ENCODE measurements at places on chromosomes 16 and 17. TPM values are rescaled to one million over a fixed set of nuclear protein-coding genes. Genes with fewer than 3 reads are reported as not detected.

Gene FBXO39
- total RNA-seq, result not detected

Gene CDH16
- 0.72 TPM for total RNA-seq

Gene VASN
- 4.1 TPM for total RNA-seq

Gene LLGL2
- total RNA-seq, result 401 TPM

Gene RDM1
- total RNA-seq, result 0.66 TPM

Gene MRPL38
- total RNA-seq, result 88.6 TPM

DNA sequence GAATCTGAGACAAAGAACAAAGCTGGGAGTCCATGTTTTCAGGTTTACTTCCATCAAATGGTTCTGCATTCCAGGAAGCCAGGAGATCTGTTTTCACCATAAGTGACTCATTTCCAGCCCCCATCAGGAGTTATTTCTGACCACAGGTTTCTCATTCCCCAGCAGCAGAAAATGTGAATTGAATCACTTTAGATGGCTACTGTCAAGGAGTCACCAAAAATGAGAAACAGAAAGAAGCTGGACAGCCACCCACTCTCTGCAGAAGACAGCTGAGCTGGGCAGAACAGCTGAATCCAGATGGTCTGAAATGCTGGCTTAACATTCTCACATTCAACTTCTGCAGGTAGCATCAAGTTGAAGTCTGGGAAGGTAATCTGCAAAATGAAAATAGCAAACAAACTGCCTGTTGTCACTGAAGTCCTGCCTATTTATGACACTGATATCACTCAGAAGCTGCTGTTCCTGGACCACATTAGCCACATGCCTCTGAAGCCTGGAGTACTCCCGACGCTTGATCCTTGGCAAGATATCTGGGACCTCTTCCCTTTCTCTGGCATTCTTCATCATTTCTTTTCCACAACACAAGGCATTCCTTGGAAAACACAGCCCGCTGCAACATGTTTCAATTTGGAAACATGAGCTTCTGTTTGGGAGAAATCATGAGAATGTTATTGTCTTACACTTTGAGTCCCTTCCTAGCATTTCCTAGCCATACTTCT, 15.3 kb downstream of the CCL11 start:
- no peaks in the 10 kb centered on the region for H3K36me3 ChIP-seq
- no peaks in the 10 kb centered on the region for H3K27me3 ChIP-seq
- H3K4me1 ChIP-seq, result no peaks in the 10 kb centered on the region

DNA sequence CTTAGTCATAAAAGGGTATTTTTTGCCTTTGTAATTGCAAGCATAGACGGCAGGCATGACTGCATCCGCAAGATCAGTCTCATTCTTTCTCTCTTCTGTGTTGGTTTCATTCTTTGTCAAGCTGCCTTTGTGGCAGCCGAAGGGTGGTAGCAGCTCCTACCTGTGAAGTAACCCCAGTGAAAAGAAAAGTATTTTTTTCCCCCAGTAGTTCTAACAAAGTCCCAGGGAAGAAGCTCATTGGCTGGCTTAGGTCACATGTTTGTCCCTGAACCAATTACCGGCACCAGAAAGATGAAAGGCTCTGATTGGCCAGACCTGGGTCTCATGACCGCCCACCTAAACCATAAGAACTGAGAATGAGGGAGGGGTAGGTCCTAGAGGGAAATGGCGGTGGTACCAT, 110.7 kb downstream of the RAP1GAP2 start:
- H3K4me3 ChIP-seq, result no peak overlapping the region
- no peaks in the 10 kb centered on the region for H3K27me3 ChIP-seq
- H3K27ac ChIP-seq, result no peak overlapping the region
- no peaks in the 10 kb centered on the region for H3K36me3 ChIP-seq
- no peaks in the 10 kb centered on the region for H3K4me1 ChIP-seq
- DNase-seq, result no peak

DNA sequence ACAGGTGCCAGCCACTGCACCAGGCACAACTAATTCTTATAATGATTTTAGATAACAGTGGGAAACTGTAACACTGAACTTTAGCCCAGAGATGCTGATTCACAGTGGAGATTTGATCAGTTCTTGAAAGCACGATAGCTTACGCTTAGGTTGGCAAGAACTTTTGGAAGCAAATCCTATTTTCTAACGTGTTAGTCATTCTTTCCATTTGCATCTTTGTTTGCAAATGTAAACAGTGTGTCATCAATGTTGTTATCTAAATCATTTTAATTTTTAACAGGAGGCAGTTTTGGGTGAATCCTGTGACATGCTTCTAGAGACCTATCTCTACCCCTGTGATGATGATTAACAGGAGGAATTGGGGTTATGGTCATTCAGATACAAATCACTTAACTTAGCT, 35.7 kb upstream of the GNA13 start:
- H3K27ac ChIP-seq, result peak overlapping the region; percentile 29
- H3K36me3 ChIP-seq, result no peaks in the 10 kb centered on the region
- no peaks in the 10 kb centered on the region for H3K27me3 ChIP-seq
- no peak overlapping the region for H3K4me3 ChIP-seq
- DNase-seq, result no peak
- H3K4me1 ChIP-seq, result no peaks in the 10 kb centered on the region

DNA sequence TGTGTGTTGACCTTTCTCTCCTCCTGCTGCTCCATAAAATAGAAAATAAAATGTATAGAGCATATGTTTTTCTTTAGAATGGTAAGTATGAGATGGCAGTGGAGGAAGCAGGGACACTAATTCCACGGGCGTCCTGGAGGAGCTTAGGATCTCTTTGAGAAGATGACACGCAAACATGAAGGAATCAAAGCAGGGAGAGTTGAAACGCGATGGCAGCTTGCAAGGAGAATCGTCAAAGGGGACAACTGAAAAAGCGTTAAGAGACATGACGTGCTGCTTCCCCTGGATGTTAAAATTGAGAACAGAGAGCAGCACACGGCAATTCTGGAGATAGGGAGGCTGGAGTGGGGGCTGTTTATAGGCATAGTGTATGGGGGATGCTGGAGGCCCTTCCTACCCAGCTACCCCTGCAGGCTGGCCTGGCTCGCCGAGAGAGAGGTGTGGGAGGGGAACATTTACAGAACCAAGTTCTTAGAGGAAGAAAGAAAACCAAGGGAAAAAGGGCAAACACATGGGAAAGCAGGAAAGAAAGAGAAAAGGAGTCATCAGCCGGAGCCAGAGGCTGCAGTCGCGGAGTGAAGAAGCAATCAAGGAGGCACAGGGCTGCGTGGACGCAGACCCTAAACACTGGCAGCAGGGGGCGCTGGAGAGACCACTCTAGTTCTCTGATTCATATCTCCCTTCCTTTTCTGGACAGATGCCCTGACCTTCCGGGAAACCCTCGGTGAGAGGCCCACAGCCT, 55.8 kb downstream of the MYH13 start:
- no peaks in the 10 kb centered on the region for H3K27me3 ChIP-seq
- no peak overlapping the region for H3K27ac ChIP-seq
- no peaks in the 10 kb centered on the region for H3K36me3 ChIP-seq
- no peak overlapping the region for H3K4me3 ChIP-seq
- peak; percentile 71 for DNase-seq
- H3K4me1 ChIP-seq, result no peaks in the 10 kb centered on the region

DNA sequence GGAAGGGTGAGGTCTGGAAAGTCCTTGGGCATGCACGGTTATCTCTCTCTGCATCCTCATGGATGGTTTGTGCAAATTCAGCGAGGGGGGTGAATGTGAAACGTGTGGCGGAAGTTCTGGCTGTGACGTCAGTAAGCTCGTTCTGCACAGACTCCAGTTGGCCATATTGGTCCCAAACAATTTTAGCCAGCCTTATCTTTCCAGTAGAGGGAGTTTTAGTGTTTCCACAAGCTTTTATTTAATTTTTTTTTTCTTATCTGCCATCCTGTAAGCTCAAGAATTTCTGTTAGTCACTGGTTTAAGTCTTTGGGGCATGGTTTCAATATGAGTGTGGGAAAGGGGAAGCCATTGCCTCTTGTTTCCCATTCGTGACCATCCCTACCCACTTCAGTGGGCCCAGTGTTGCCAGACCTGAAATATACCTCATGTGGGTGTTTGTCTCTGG, 39.0 kb downstream of the HLF start:
- DNase-seq, result no peak
- no peak overlapping the region for H3K27ac ChIP-seq
- no peaks in the 10 kb centered on the region for H3K27me3 ChIP-seq
- H3K36me3 ChIP-seq, result no peaks in the 10 kb centered on the region
- H3K4me1 ChIP-seq, result no peaks in the 10 kb centered on the region
- no peak overlapping the region for H3K4me3 ChIP-seq

DNA sequence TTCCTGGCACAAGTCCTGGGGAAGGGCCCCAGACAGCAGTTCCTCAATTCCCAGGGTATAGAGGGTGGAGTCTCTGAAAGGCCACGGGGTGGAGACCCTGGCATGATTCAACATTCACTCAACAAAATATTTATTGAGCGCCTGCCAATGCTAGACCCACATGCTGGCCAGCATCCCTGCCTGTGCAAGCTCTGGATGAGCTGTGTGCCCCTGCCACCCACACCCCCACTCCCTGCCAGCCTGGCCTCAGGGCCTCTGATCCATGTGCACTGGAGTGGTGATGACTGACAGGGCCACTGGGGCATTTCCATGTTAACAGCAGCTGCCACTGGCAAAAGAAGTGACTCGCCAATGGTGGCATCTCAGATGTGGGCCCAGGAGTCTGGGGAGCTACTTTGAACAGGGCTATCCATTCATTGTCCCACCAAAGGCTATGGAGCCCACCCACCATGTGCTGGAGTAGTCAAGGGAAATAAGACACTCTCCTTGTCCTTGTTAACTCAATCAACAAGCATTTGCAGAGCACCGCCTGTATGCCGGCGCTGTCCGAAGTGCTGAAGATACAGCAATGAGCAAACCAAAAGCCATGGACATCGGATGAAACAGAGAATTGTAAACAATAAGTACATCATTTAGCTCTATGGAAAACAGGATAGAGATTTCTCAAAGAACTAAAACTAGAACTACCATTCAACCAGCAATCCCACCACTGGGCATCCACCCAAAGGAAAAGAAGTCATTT, 3.0 kb upstream of the PRSS22 start:
- H3K27ac ChIP-seq, result no peak overlapping the region
- H3K4me3 ChIP-seq, result no peak overlapping the region
- H3K4me1 ChIP-seq, result no peaks in the 10 kb centered on the region
- H3K27me3 ChIP-seq, result peaks cover 5% of the 10 kb centered on the region
- DNase-seq, result no peak
- H3K36me3 ChIP-seq, result no peaks in the 10 kb centered on the region

DNA sequence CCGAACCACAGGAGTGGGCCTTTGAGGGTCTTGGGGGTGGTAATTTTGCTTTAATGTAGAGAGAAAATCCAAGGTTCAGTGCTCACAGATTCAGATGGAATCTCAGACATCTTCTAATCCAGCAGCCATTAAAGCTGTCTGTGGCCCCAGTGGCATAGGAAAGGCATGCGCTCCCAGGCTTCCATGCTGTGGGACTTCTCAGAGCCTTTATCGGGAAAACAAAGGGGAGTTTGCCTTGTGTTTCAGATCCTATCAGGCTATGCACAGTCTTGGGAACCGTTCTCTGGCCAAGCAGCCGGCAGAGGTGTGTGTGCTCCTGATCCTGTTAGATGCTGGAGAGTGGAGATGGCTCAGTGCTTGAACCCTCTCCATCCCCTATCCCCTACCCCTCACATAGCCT, 7.8 kb downstream of the ADGRG1 start:
- no peaks in the 10 kb centered on the region for H3K27me3 ChIP-seq
- H3K4me3 ChIP-seq, result no peak overlapping the region
- H3K4me1 ChIP-seq, result peaks cover 13% of the 10 kb centered on the region

- H3K27ac ChIP-seq, result peak overlapping the region; percentile 54
- H3K4me3 ChIP-seq, result no peak overlapping the region
- DNase-seq, result no peak
- no peaks in the 10 kb centered on the region for H3K36me3 ChIP-seq
Measured at GRCh38 chr17:58383892-58384462, 32.0 kb upstream of the SUPT4H1 start.

DNA sequence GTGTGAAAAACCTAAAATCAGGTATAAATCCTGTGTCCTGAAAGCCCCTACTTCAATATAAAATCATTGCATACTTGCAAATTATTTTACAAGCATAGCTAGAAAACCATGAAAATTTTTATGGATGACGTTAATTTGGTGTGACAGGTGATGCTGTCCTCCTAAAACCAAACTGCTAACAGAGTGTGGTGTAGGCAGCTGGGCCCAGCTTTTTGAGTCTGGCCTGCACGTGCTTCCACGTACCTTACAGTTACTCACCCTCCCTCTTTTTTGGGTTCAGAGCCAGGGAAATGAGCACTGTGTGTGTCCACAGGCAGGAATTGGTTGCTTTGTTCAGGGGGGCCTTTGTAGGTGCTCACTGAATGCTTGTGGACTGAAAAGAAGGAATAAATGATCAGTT, 36.4 kb downstream of the CLEC16A start:
- DNase-seq, result no peak
- H3K27ac ChIP-seq, result no peak overlapping the region
- H3K4me3 ChIP-seq, result no peak overlapping the region
- H3K4me1 ChIP-seq, result no peaks in the 10 kb centered on the region

GRCh38 chr16:57529391-57530103, 6.8 kb downstream of the CCDC102A start:
- peaks cover 8% of the 10 kb centered on the region for H3K4me1 ChIP-seq
- H3K4me3 ChIP-seq, result peak overlapping the region; percentile 19
- DNase-seq, result no peak
- H3K36me3 ChIP-seq, result no peaks in the 10 kb centered on the region

GRCh38 chr17:7351665-7352502, at the start of gene KCTD11:
KCTD11 (plus strand) TSS chr17:7352162.
- H3K36me3 ChIP-seq, result no peaks in the 10 kb centered on the region
- peak within 1 kb of the TSS; percentile 79 for H3K4me3 ChIP-seq
- H3K27ac ChIP-seq, result peak within 1 kb of the TSS; percentile 99
- peaks cover 14% of the 10 kb centered on the region for H3K4me1 ChIP-seq

- H3K4me1 ChIP-seq, result peaks cover 5% of the 10 kb centered on the region
- DNase-seq, result peak; percentile 21
- no peaks in the 10 kb centered on the region for H3K36me3 ChIP-seq
- H3K27me3 ChIP-seq, result no peaks in the 10 kb centered on the region
- H3K4me3 ChIP-seq, result no peak overlapping the region
Measured at GRCh38 chr16:53611179-53611696, 92.4 kb downstream of the RPGRIP1L start.

- H3K4me1 ChIP-seq, result no peaks in the 10 kb centered on the region
- DNase-seq, result no peak
- no peaks in the 10 kb centered on the region for H3K27me3 ChIP-seq
- H3K27ac ChIP-seq, result no peak overlapping the region
- no peaks in the 10 kb centered on the region for H3K36me3 ChIP-seq
Measured at GRCh38 chr17:29143894-29144293, 36.3 kb downstream of the MYO18A start.

GRCh38 chr16:72429671-72430081, 257.7 kb upstream of the PMFBP1 start:
- H3K36me3 ChIP-seq, result no peaks in the 10 kb centered on the region
- no peak overlapping the region for H3K4me3 ChIP-seq
- no peak for DNase-seq
- no peak overlapping the region for H3K27ac ChIP-seq

- H3K27ac ChIP-seq, result peak overlapping the region; percentile 91
- H3K4me3 ChIP-seq, result peak overlapping the region; percentile 69
- peak; percentile 75 for DNase-seq
Measured at GRCh38 chr17:7435676-7436555, 681 bp downstream of the TMEM102 start.

GRCh38 chr17:57735707-57736106, 9.4 kb downstream of the CCDC182 start:
- H3K27me3 ChIP-seq, result no peaks in the 10 kb centered on the region
- DNase-seq, result no peak
- no peaks in the 10 kb centered on the region for H3K36me3 ChIP-seq
- H3K4me3 ChIP-seq, result no peak overlapping the region
- H3K4me1 ChIP-seq, result no peaks in the 10 kb centered on the region
- H3K27ac ChIP-seq, result no peak overlapping the region

- no peak overlapping the region for H3K4me3 ChIP-seq
- peaks cover 7% of the 10 kb centered on the region for H3K4me1 ChIP-seq
- H3K27ac ChIP-seq, result no peak overlapping the region
Measured at GRCh38 chr17:3738562-3739295, 15.0 kb downstream of the HASPIN start.

- H3K36me3 ChIP-seq, result peaks cover 4% of the 10 kb centered on the region
- H3K27me3 ChIP-seq, result no peaks in the 10 kb centered on the region
- H3K4me1 ChIP-seq, result no peaks in the 10 kb centered on the region
- DNase-seq, result no peak
Measured at GRCh38 chr17:64583038-64583437, 76.3 kb downstream of the CEP95 start.

Data from colonic mucosa (tissue), 4 donors.